ENCODE measurements at places on chromosomes 7 and 10.

GRCh38 chr7:39098506-39098905 lies 120.8 kb downstream of the POU6F2 start:
- DNase-seq, result no peak

- no peak for DNase-seq
These were observed 188.2 kb downstream of the IPMK start for GRCh38 chr10:58079461-58079860.

- no peak for DNase-seq
These were observed 8.2 kb upstream of the MTPAP start for GRCh38 chr10:30357075-30357801.

GRCh38 chr10:27447540-27447939 lies 56.6 kb upstream of the RAB18 start:
- no peak for DNase-seq

DNA sequence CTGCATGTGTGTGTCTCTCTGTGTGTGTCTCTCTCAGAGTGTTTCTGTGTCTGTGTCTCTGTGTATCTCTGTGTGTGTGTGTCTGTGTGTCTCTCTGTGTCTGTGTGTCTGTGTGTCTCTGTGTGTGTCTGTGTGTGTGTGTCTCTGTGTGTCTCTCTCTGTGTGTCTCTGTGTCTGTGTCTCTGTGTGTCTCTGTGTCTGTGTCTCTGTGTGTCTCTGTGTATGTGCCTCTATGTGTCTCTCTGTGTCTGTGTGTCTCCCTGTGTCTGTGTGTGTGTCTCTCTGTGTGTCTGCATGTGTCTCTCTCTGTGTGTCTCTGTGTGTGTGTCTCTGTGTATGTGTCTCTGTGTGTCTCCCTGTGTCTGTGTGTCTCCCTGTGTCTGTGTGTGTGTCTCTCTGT lies 44.8 kb upstream of the C10orf71 start:
- DNase-seq, result no peak

DNA sequence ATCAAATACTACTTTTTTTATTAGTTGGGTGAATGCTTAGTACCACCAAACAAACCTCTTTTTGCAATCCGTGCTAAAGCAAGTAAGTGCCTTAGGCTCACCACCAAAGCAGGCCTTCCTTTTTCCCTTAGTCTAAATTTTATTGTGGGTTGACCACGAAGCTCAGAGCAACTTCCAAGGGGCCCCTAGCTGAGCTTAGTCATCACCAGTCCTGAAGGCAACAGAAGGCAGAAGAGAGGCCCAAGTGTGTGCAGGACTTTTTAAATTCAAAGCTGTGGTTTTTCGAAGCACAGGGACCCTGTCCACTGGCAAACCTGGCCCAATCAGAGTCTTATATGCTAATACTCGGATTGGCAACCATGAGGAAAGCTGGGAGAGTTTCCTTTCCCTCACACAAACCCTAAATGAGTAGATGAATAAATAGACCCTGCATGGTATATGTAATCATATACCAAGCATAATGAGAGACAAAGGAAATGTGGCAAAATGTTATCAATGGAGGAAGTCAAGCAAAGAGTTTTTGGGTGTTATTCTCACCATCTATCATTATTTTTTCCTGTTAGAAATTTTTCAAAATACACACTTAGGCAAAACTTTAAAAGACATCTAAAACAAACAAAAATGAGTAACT lies 453.2 kb upstream of the GALNT17 start:
- DNase-seq, result no peak

- DNase-seq, result no peak
These were observed 494.0 kb downstream of the MAGI2 start for GRCh38 chr7:78959477-78959876.

GRCh38 chr10:11846542-11846941 lies 23.4 kb downstream of the PROSER2 start:
- no peak for DNase-seq

- no peak for DNase-seq
These were observed 46.7 kb upstream of the PLCE1 start for GRCh38 chr10:93947055-93947454.

DNA sequence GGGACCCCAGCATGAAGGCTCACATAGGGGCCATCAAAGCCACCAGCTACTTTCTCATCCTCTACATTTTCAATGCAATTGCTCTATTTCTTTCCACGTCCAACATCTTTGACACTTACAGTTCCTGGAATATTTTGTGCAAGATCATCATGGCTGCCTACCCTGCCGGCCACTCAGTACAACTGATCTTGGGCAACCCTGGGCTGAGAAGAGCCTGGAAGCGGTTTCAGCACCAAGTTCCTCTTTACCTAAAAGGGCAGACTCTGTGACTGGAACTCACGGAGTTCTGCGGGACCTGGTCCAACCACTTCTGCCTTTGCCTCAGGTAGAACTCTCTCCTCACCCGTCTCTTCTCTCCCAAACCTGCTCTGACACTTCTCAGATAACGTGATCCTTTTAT lies 945 bp downstream of the TAS2R40 start:
- DNase-seq, result no peak

DNA sequence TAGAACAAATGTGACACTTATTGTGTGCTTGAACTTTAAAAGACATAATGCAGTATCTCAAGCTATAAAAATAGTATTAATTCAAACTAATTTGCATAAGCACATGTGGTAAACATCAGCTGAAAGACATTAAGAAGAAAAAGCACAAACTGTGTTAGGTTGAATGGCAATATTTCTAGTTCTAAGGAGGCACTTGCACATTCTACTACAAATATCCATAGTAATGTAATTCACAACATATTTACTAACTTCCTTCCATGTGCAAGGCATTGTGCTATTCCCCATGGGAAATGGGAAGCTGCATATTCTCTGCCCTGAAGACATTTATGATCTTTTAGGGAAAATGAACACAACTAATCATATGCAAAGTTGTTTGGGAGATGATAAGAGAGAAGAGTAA lies 80.2 kb upstream of the SLC13A1 start:
- DNase-seq, result no peak

All from stimulated activated CD4-positive, alpha-beta T cell treated with anti-CD3 and anti-CD28 coated beads, Interleukin-15, amount 100 ng/mL, for 48 hours (primary cell).